NCI-H1105 treated with DMSO at 0.1 percent for 48 hours (cell line): ENCODE measurements at places on chromosomes 3 and 15.

DNA sequence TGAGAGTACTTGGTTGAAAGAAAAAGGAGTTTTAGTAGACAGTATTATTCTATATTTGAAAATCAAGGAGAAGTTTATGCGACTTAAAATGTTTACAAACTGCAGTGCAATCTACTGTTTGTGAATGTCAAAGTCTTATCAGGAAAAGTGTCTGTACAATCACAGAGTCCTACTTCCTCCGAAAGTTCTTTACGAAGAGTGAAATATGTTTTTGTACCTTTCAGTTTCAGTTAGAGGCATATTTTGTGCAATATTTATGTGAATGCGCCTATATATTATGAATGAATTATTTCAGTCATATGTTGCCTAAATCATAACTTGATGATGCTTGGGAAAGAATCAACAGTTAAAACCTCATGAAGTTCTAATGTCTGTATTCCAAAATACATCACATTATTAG is 31.5 kb downstream of the NGRN start:
- DNase-seq: no peak

DNA sequence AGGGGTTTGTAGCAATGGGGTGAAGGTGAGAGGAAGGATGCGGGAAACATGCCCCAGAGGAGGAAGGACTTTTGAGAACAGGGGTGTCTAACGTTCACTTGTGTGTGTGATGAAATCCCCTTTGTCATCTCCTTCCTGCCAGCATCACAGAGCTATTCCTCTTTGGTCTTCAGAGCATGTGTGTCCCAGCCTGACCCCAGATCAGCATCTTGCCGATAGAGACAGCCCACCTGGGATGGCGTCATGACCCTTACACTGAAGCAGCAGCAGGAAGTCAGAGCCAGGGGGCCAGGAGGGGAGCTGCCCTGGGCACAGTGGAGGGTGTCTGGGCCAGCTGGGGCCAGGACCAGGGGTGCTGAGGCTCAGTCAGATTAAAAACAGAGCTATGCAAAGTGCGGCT is 29.9 kb upstream of the GRIP2 start:
- no peak for DNase-seq

GRCh38 chr3:71585131-71585530 is 1.6 kb upstream of the FOXP1 start:
- DNase-seq: no peak

GRCh38 chr15:68653801-68654200 is 75.0 kb downstream of the CORO2B start:
- no peak for DNase-seq

DNA sequence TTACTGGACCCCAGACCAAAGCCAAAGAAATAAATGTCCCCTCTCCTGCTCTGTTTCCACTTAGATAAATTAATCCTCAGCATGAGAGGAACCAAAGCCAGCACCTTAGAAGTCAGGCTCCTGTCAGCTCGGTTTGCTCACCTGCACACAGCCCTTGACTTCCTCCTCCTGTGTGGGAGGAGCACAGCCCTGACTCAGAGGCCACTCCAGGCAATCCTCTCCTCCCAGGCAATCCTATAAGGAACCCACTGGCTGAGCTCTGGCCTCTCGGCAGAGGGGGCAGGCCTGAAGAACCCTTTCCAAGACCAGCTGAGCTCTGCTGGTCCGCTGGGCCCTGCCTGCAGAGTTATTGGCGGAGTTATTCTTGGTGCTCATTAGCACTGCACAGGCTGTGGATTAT is 30.8 kb downstream of the LIPC start:
- DNase-seq: no peak

DNA sequence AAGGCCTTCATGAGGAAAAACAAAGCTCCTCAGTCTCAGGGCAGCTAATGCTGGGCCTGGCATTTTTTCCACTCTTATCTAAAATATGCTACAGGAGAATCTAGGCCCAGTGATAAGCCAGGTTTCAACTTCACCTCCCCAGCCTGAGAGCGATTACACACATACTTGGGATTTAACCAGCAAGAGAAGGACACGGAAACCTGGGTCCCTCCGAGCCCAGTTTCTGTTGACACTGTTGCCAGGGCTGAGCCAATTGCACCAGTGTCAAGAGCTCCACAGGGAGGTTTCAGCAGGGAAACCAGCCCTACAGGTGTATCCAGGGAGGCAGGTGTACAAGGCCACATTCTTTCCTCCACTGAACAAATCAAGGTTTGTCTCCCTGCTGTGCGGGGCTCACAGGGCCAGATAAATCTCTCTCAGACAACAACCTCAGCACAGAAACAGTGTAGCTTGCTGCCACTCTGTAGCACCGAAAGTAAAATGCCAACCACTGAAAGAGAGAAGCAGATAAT is 85.4 kb downstream of the MAGI1 start:
- peak; percentile 61 for DNase-seq

GRCh38 chr15:31478702-31479221 is 152.1 kb downstream of the KLF13 start:
- no peak for DNase-seq

- DNase-seq: no peak
These were observed 230.7 kb downstream of the SHQ1 start for GRCh38 chr3:72617424-72618024.

DNA sequence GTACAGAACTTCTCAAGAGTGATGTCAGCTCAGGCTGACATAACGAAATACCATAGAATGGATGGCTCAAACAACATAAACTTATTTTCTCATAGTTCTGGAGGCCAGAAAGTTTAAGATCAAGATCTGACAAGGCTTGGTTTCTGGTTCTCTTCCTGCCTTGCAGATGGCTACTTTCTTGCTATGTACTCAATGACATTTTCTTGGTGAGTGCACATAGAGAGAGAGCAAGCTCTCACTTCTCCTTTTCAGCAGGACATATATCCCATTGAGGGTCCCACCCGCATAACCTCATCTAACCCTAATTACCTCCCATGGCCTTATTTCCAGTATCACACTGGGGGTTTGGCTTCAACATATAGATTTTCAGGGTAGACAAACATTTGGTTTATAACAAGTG is 1072.1 kb downstream of the PLOD2 start:
- no peak for DNase-seq

DNA sequence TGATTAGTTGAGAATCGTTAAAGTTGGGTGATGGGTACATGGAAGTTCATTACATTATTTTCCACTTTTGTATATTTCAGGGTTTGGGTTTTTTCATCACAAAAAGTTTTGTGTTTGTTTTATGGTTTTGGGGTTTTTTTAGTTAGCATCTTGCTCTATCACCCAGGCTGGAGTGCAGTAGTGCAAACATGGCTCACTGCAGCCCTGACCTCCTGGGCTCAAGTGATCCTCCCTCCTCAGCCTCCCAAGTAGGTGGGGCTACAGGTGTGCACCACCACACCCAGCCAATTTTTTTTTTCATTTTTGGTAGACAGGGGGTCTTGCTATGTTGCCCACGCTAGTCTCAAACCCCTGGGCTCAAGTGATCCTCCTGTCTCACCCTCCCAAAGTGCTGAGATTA is 100.1 kb upstream of the CHD2 start:
- DNase-seq: no peak

GRCh38 chr15:29278436-29279105 is 8.9 kb upstream of the NSMCE3 start:
- DNase-seq: no peak

- no peak for DNase-seq
These were observed 126.8 kb downstream of the KCNAB1 start for GRCh38 chr3:156246961-156247725.

- no peak for DNase-seq
These were observed 52.8 kb downstream of the CDIN1 start for GRCh38 chr15:36632226-36632625.

DNA sequence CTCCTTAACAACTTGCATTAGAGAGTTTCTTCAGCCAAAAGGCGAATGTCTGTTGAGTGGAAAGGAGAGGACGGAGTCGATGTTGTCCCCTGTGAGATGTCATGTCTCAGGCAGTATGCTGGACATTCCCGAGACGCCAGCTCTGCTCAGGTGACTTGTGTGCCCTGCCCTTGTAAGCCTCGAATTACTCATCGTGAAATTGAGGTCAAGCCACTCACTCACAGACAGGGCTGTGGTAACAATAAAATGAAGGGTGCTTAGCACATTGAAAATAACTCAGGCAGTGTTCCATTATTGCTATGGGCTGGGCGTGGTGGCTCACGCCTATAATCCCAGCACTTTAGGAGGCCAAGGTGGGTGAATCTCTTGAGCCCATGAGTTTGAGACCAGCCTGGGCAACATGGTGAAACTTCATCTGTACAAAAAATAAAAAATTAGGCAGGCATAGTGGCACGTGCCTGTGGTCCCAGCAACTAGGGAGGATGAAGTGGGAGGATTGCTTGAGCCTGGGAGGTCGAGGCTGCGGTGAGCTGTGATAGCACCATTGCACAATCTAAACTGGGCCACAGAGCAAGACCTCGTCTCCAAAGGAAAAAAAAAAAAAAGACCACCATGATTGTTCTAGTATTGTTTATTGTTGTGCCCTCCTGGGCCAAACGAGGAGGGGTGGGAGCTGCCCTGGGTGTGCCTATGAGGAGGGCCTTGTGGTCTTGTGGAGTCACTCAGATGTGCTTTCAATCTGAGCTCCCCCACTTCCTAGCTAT is 214.4 kb downstream of the THSD4 start:
- DNase-seq: no peak

GRCh38 chr3:183698756-183699155 is 1.2 kb downstream of the YEATS2 start:
- peak; percentile 22 for DNase-seq

- no peak for DNase-seq
These were observed 68.0 kb upstream of the XCR1 start for GRCh38 chr3:46095307-46095706.

DNA sequence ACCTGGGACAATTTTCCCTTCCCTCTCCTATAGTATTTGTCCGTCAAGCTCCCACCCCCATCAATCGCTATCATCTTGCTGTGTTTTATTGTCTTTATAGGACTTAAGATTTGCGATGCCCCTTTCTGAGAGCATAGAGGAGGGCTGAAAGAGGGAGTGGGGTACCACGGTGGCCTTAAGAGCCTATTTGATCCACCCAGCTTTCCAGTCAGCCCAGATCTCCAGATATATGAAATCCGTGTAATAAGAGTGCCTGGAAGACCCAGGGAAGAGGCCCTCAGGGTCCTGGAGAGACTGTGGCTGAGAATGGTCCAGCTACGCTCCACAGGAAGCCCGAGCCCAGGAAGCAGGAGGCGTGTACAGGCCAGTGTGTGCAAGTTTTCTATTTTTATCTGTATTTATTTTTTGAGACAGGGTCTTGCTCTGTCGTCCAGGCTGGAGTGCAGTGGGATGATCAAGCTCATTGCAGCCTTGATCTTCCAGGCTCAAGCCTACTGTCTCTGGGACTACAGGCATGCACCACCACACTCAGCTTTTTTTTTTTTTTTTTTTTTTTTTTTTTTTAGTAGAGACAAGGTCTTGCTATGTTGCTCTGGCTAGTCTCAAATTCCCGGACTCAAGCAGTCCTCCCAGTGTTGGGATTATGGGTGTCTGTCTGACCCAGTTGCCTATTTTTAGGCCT is 964 bp upstream of the NCKIPSD start:
- DNase-seq: no peak

GRCh38 chr3:46947981-46948791 is 28.4 kb downstream of the CCDC12 start:
- DNase-seq: no peak
